ENCODE measurements at places on chromosomes 7 and 10. TPM values are rescaled to one million over a fixed set of nuclear protein-coding genes. Genes with fewer than 3 reads are reported as not detected.

- DNase-seq = no peak
Observed at GRCh38 chr10:70540089-70540788, 61.7 kb downstream of the PALD1 start.

GRCh38 chr10:60123668-60124067, 217.3 kb upstream of the CCDC6 start:
- no peak for DNase-seq

DNA sequence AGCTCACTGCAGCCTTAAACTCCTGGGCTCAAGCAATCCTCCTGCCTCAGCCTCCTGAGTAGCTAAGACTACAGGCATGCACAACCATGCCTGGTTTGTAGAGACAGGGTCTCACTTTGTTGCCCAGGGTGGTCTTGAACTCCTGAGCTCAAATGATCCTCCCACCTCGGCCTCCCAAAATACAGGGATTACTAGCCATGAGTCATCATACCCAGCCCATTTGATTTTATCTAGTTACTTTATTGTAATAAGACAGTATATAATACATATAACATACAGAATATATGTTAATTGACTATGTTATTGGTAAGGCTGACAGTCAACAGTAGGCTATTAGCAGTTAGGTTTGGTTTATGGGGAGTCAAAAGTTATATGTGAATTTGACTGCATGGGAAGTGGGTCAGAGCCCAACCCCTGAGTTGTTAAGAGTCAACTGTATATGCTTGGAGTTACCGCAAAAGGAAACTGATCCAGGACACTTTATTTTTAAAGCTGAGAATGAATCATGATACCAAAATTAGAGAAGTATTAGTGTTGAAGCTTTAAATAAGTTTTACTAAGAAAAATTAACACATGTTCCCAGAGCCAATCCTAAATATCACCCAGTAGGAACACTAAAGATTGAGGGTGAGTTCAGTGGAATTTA, 20.7 kb upstream of the KMT2E start:
- peak; percentile 3 for DNase-seq

- DNase-seq = no peak
Observed at GRCh38 chr7:836429-836828, 4.2 kb downstream of the SUN1 start.

GRCh38 chr10:50607356-50607925, 16.3 kb downstream of the SGMS1 start:
- no peak for DNase-seq

DNA sequence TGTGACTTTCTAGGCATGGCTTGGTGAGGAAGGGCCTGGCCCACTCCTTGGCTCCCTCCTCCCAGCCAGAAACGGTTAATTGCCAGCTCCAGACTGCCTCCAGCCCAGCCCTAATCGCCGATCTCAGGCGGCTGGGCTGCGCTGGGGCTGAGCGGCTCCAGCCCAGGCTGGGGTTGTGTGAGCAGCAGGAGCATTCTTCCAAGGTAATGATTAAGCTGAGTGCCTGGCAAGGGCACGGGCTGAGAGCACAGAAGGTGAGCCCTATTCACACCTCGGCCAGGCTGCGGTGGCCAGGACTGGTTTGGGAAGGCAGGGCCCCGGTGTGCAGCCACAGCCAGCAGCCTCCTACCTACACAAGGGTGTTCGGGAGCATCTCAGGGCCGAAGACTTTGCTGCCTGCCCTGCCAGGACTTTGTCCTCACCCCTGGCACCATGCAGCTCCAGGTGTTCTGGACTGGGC, at the start of gene TMEM72:
Gene TMEM72, plus strand, starts transcription at position 257 of the 460 bp plus-strand sequence. Its CDS starts 176 bp downstream, at position 433.
- no peak for DNase-seq

DNA sequence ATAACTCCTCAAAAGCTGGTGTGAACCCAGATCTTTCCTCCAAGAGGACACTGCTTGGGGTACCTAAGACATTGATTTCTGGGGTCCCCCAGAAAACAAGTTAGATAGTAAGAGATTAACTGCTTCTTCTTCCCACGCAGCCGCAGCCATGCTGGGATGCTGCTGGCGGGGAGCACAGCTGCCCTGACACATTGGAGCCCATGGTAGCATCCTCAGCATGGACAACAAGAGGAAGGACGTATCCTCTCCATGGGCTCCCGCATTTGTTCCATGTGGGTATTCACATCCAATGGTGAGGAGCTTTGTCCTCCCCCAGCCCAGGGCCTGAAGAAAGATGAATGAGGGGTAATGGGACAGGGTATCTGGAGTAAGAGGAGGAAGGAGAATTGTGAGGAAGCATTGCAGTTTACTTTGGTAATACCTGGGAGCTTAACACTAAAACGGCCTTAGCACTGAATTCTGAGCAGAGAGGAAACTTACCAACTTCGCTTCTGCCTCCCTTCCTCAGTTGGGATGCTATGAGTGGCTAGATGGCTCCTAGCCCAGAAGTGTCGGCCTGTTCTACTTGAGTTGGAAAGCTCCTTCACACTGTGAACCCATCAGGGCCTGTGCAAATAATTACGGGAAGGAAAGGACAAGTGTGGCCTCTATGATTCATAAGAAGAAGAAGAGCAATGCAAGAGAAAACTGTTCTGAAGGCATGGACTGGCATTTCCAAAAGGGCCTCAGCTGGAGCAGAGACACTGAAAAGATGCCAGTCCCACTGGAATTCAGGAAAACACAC, 43.9 kb downstream of the C10orf120 start:
- DNase-seq = no peak

GRCh38 chr10:1050145-1050544, 1.2 kb upstream of the IDI1 start:
- DNase-seq = no peak

- peak; percentile 31 for DNase-seq
Observed at GRCh38 chr7:7103343-7104313, 78.7 kb upstream of the C1GALT1 start.

DNA sequence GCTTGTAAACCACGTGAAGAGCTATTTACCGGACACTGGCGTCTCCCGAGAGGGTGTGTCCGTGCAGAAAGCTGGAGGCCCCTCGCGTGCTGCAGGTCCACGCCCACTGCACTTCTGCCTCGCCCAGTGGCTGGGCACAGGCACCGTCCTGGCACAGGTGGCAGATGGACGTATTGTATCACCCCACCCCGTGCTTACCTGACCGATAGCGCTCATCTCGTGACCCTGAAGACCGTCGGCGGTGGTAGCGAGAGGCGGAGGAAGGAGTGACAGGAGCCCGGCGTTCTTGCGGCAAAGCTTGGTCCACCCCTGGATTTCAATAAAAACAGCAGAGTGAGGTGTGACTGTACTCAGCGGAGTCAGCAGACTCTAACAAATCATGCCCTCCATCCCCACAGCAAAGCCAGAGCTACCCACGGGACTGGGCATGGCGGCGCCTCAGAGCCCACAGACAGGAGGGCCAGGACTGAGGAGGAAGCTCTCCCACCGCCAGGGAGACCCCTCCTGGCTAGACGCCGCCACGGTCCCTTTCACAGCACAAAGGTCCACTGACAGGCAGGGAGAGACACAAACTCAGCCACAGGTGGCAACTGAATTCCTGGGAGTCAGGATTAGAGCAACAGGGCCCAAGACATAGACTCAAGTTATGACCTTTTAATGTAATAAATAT, 217.1 kb downstream of the DIP2C start:
- DNase-seq = no peak

- DNase-seq = no peak
Observed at GRCh38 chr10:2340831-2341647, 603.7 kb upstream of the ADARB2 start.

GRCh38 chr7:46742601-46743000, 821.5 kb upstream of the IGFBP3 start:
- DNase-seq = no peak

GRCh38 chr7:37768611-37769010, 79.8 kb upstream of the NME8 start:
- no peak for DNase-seq

GRCh38 chr7:114959931-114960330, 38.0 kb downstream of the MDFIC start:
- DNase-seq = no peak

GRCh38 chr7:128171-129080, 63.9 kb upstream of the FAM20C start:
- DNase-seq = no peak

GRCh38 chr7:116150588-116150987, 59.8 kb upstream of the TES start:
- DNase-seq = no peak

DNA sequence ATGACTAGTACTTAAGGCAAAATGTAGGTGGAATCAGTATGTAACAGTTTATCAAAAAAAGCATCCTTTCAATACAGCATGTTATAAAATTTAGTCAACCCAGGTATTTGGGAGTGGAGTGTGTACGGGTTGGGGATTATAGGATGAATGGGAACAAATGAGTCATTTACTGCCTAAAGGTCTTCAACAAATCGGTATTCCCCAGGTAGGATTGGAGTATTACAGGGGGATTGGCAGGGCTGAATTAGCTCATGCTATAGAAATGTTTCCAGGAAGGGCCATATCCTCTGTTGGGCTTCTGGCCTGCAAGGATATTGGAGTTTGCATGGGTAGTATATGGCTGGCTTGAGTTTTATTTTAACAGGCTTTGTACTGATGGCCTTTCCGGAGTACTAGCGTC, 723.7 kb downstream of the SORCS1 start:
- no peak for DNase-seq

DNA sequence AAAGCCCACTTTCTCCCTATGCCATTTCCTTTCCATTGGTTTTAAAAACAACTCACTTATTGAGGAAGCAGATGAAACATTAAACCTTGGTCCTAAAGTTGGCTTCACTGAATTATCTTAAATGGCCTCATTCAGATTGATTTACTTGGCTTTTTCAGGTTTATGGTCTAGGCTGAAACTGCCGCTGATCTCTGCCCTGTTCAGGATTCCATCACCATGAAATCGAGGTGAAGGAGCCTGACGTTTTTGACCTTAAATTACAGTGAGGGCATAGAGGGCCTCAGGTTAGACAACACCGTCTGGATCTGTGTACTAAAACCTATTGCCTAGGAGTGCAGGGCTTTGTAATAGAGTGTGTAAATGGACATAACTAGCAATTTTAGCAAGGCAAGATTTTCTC, 383.7 kb downstream of the THSD7A start:
- no peak for DNase-seq

DNA sequence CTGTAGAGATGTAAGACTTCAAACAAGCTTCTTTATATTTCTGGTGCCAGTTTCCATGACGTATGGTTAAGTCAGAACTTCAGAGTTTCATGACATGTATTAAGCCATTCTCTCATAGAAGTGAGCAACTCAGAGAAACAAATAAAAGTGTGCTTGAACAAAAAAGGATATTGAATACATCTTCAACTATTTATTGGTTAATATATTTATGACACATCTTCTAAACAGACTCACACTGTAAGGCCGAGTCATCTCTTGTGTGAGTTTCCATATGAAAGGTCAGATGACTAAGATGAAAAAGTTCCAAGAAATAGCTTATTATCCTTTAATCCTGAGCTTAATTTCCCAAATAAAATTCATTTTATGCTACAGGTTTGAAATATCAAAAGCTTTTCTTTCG, 105.5 kb upstream of the CSTF2T start:
- DNase-seq = no peak

GJC3 gene
- total RNA-seq = not detected

MXI1 gene
- total RNA-seq = 12.3 TPM

PHYHIPL gene
- not detected for total RNA-seq

SUMF2 gene
- total RNA-seq = 124 TPM

SUGCT gene
- total RNA-seq = not detected

AASS gene
- 0.52 TPM for total RNA-seq

RNF32 gene
- 2.2 TPM for total RNA-seq

ENO4 gene
- total RNA-seq = not detected

GCK gene
- total RNA-seq = not detected

DYNC1I1 gene
- total RNA-seq = not detected

NPSR1 gene
- total RNA-seq = not detected
